Aorta (tissue), 5 donors: ENCODE measurements at places on chromosomes 11 and 22. TPM values are rescaled to one million over a fixed set of nuclear protein-coding genes. Genes with fewer than 3 reads are reported as not detected.
A peak's percentile ranks its signal among the peaks of the same experiment; 100 is the strongest.

The FBXO3 gene
- 35.8 TPM for total RNA-seq

The CNTN5 gene
- total RNA-seq: 2.9 TPM

The RAPSN gene
- 0.71 TPM for total RNA-seq

- no peaks in the 10 kb centered on the region for H3K36me3 ChIP-seq
- no peaks in the 10 kb centered on the region for H3K4me1 ChIP-seq
- DNase-seq: no peak
- no peak overlapping the region for H3K27ac ChIP-seq
Observed at GRCh38 chr11:9118277-9118676, 26.9 kb upstream of the SCUBE2 start.

GRCh38 chr22:22342697-22343580, 98.4 kb downstream of the VPREB1 start:
- no peaks in the 10 kb centered on the region for H3K27me3 ChIP-seq
- no peaks in the 10 kb centered on the region for H3K36me3 ChIP-seq
- no peak overlapping the region for H3K4me3 ChIP-seq
- H3K27ac ChIP-seq: no peak overlapping the region
- DNase-seq: no peak
- H3K4me1 ChIP-seq: no peaks in the 10 kb centered on the region

- no peak for DNase-seq
- H3K27ac ChIP-seq: no peak overlapping the region
- no peaks in the 10 kb centered on the region for H3K36me3 ChIP-seq
- H3K27me3 ChIP-seq: peaks cover 3% of the 10 kb centered on the region
Observed at GRCh38 chr11:117851106-117851505, 25.4 kb downstream of the FXYD6 start.

GRCh38 chr11:76857781-76858410, 2.8 kb upstream of the ACER3 start:
- H3K36me3 ChIP-seq: no peaks in the 10 kb centered on the region
- H3K27me3 ChIP-seq: no peaks in the 10 kb centered on the region
- no peak for DNase-seq

DNA sequence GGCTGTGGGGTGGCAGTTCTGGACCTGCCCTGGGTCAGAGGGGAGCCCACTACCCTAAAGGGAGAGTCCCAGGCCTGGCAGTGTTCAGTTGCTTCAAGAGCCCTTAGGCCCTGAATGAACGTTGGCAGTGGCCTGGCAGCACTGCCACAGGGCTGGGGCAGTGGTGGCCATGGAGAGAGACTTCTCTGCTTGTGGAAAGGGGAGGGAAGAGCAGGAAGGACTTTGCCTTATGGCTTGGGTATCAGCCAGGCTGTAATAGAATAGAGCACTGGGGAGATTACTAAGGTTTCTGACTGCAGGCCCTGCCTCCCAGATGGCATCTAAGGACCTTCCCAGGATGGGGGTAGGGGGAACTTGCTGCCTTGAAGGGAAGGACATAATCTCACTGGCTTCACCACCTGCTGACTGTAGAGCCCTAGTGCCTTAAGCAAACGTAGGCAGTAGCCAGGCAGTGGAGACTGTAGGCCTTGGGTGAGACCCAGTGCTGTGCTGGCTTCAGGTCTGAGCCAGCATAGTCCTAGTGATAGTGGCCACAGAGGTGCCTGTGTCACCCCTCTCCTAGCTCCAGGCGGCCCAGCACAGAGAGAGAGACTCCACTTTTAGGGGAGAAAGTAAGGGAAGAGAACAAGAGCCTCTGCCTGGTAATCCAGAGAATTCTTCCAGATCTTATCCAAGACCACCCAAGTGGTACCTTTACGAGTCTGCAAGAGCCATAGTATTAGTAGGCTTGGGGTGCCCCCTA, 27.6 kb downstream of the PLA2G6 start:
- H3K4me3 ChIP-seq: no peak overlapping the region
- no peak for DNase-seq
- H3K36me3 ChIP-seq: no peaks in the 10 kb centered on the region
- no peaks in the 10 kb centered on the region for H3K27me3 ChIP-seq
- H3K4me1 ChIP-seq: no peaks in the 10 kb centered on the region

DNA sequence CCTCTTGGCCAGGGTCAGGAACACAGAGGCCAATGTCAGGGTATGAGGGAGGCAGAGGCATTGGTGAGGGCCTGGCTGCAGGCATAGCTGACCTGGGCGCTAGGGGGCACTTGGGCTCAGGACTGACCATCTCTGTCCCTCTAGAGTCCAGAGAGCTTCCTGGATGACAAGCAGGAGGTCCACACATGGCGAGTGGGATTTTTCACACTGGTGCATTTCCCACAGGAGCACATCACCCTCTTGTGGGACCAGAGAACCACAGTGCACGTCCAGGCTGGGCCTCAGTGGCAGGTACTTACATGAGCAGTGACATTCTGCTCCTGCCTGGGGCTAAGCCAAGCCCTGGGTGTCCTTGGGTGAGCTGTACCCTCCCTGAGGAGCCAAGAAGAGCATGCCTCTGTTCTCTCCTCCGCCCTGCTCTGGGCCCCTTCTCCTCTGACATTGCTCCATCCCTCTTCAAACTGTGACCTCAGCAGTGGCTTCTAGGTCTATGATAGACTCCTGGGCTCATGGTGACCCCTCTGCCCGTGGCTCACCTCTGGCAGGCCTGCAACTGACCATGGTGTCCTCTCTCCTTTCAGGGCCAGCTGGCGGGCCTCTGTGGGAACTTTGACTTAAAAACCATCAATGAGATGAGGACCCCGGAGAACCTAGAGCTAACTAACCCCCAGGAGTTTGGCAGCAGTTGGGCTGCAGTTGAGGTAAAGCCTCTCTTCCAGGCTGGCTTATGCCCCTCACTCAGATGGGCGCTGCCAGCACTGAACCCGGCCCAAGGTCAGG, 46.6 kb downstream of the OTOG start:
- H3K36me3 ChIP-seq: no peaks in the 10 kb centered on the region
- no peaks in the 10 kb centered on the region for H3K4me1 ChIP-seq
- H3K27ac ChIP-seq: no peak overlapping the region
- H3K4me3 ChIP-seq: no peak overlapping the region

- H3K4me1 ChIP-seq: no peaks in the 10 kb centered on the region
- peak overlapping the region; percentile 25 for H3K27ac ChIP-seq
- no peaks in the 10 kb centered on the region for H3K27me3 ChIP-seq
Observed at GRCh38 chr11:65576867-65577755, 1.3 kb downstream of the EHBP1L1 start.

- H3K27ac ChIP-seq: no peak overlapping the region
- no peak for DNase-seq
- H3K4me1 ChIP-seq: no peaks in the 10 kb centered on the region
- no peaks in the 10 kb centered on the region for H3K27me3 ChIP-seq
- H3K36me3 ChIP-seq: no peaks in the 10 kb centered on the region
Observed at GRCh38 chr22:17753401-17753989, 20.8 kb downstream of the BID start.

DNA sequence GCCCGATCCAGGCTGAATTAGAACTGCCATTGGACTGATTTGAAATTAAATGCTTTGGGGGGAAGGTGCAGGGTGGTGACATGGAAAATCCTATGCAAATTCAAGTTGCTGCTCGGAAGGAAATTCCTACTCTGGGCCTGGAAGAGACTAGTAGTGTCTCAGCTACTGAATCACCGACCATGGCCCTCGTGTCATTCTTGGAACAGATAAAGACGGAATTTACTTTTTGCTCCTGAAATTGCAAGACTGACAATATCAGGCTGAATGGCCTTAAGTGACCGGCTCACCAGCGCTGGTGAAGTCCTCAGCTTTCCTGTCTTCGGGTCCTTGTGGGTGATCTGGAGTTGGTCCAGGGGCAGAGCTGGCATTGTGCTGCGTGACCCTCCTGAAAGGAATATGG, 6.1 kb downstream of the ASCC2 start:
- no peak overlapping the region for H3K27ac ChIP-seq
- H3K27me3 ChIP-seq: no peaks in the 10 kb centered on the region
- DNase-seq: no peak
- no peaks in the 10 kb centered on the region for H3K4me1 ChIP-seq
- H3K36me3 ChIP-seq: peaks cover 4% of the 10 kb centered on the region

- H3K36me3 ChIP-seq: no peaks in the 10 kb centered on the region
- no peak overlapping the region for H3K4me3 ChIP-seq
- H3K4me1 ChIP-seq: no peaks in the 10 kb centered on the region
- no peaks in the 10 kb centered on the region for H3K27me3 ChIP-seq
Observed at GRCh38 chr11:104837969-104838639, 60.2 kb downstream of the CASP12 start.

DNA sequence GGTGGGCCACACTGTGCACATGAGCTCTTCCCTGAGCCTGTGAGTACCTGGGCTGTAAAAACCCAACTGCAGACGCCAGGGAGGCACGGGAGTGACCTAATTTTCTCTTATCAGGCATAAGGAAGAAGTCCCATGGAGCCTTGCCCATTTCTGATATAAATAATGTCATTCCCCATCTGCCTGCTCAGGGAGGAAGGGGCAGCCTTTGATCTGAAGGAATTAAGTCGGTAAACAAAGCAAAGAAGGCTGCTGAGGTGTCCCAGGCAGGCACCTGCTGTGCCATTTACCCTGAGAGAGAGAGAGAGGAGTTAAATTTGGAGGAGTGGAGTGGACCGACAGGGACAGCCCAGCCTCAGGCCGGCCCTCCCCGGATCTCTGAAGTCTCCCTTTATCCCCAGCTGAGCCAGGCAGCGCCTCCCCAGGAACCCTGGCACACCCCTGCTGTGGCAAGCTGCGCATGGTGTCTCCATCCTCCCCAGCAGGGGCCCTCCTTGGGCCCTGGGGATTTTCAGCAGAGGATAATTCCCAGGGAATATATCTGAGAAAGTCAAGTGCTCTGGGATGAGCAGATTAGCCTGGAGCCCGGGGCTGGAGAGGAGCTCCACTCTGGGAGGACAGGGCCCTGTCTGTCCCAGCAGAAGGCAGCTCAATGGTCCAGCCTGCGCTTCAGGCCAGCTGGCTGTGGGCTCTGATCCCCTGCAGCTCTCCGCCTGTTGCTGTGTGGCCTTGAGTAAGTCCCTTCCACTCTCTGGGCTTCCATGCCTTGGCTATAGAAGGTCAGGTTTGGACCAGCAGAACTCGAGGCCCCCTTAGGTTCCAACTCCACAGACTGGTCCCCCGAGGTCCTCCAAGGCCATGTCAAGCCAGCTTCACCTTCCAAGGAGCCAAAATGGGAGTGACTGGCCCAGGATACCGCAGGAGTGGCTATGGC, 17.5 kb upstream of the CABP7 start:
- no peaks in the 10 kb centered on the region for H3K36me3 ChIP-seq
- no peak overlapping the region for H3K4me3 ChIP-seq
- DNase-seq: no peak
- H3K4me1 ChIP-seq: no peaks in the 10 kb centered on the region
- H3K27me3 ChIP-seq: no peaks in the 10 kb centered on the region

DNA sequence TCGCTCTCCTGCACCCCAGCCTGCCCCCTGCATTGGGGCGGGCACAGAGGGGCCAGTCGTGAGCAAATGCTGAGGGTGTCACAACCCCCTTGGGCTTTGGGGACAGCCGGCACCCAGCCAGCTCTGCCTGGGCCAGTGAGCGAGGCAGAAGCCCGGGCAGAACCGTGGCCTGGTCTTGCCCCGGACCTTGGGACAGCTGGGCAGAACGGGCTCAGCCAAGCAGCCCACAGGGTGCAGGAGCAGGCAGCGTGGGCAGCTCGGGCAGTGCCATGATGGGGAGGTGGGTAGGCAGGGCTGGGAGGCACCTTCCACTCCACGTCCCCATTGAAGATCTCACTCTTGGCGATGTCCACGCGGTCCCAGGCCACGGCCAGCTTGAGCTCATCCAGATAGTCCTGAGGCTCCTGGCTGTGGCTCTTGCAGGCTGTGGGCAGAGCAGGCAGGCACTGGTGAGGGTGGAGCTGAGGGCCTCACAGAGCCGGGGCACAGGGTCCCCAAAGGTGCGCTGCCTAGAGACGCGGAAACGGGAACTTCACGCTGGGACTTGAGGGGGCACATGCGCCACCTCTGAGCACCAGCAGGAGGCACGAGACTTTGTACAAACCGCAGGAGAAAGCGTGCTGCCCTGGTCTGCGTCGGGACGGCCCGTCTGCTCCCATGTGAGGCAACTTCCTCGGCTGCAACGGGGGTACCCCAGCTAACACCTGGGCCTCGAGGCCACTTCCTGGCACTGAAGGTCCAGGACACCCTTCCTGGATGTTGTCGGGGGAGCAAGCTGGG, 15.2 kb downstream of the TSSC4 start:
- no peak overlapping the region for H3K27ac ChIP-seq
- DNase-seq: no peak
- no peaks in the 10 kb centered on the region for H3K36me3 ChIP-seq
- H3K27me3 ChIP-seq: no peaks in the 10 kb centered on the region
- H3K4me1 ChIP-seq: no peaks in the 10 kb centered on the region

- no peaks in the 10 kb centered on the region for H3K27me3 ChIP-seq
- H3K4me3 ChIP-seq: no peak overlapping the region
- DNase-seq: no peak
- H3K27ac ChIP-seq: no peak overlapping the region
- no peaks in the 10 kb centered on the region for H3K4me1 ChIP-seq
Observed at GRCh38 chr11:8105666-8106065, 24.7 kb downstream of the TUB start.

DNA sequence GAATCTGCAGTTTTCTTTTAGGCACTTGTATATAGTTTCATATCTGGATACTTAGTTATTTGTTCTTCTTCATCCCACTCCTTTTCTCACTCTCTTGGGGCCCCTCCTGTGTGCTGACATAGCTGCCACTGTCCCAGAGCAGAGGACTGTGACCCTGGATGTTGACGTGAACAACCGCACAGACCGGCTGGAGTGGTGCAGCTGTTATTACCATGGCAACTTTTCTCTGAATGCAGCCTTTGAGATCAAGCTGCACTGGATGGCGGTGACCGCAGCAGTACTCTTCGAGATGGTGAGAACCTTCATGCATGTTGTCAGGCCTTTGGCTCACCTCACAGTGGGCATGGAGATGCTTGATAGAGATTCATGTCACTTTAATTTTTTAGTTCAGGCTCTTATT, 50.9 kb upstream of the YWHAH start:
- peak; percentile 9 for DNase-seq
- H3K36me3 ChIP-seq: peaks cover 4% of the 10 kb centered on the region
- no peak overlapping the region for H3K4me3 ChIP-seq
- no peaks in the 10 kb centered on the region for H3K27me3 ChIP-seq

GRCh38 chr22:17773606-17774205, 563 bp downstream of the BID start:
- H3K27ac ChIP-seq: no peak overlapping the region
- peak overlapping the region; percentile 41 for H3K4me3 ChIP-seq
- H3K4me1 ChIP-seq: no peaks in the 10 kb centered on the region
- no peaks in the 10 kb centered on the region for H3K36me3 ChIP-seq
- H3K27me3 ChIP-seq: no peaks in the 10 kb centered on the region

DNA sequence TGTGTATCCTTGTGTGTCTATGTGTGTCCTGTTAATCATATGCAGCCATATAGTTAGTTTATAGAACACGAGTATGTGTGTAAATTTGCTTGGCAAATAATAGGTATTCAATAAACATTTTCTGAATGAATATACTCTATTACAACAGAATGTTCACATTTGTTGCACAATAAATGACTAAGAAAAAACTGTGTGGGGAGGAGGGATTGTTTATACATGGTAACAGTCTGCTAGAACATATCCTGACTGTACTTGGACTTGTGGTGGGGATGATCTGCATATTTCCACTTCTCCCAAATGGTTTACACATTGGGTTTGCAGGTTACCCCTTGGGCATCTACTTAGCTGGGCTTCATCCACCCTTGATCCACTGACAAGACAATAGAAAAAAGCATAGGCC, 194.6 kb downstream of the INSC start:
- H3K27ac ChIP-seq: no peak overlapping the region
- DNase-seq: no peak
- no peaks in the 10 kb centered on the region for H3K4me1 ChIP-seq

GRCh38 chr11:130006929-130007328, 4.3 kb upstream of the PRDM10 start:
- H3K4me1 ChIP-seq: no peaks in the 10 kb centered on the region
- no peak for DNase-seq
- no peaks in the 10 kb centered on the region for H3K27me3 ChIP-seq
- H3K27ac ChIP-seq: no peak overlapping the region
- H3K36me3 ChIP-seq: no peaks in the 10 kb centered on the region
